NCI-H2081 (cell line): ENCODE measurements at places on chromosomes 3 and 15.

GRCh38 chr15:91110407-91110806, 10.3 kb downstream of the SV2B start:
- DNase-seq: no peak

- no peak for DNase-seq
Observed at GRCh38 chr15:99062226-99062625, 42.7 kb upstream of the SYNM start.

- DNase-seq: no peak
Observed at GRCh38 chr3:4828279-4829030, 150.8 kb upstream of the BHLHE40 start.

DNA sequence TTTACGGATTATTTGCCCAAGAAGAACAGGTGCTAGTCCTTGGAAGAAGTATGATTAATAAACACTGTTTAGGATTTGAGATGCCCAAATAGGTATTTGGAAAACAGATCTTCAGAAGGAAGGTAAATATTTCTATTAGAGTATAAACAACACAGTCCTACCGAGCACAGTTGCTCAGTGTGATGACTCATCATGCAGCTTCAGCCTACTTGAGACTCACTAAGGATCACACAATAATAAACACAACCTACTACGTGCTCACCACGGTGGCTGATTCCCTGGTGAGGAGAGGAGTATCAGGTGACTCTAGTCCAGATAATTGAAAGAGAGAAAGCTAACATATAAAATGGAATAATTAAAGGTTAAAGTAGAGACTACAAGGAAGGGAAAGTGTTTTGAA, 72.0 kb downstream of the PDZRN3 start:
- DNase-seq: no peak

DNA sequence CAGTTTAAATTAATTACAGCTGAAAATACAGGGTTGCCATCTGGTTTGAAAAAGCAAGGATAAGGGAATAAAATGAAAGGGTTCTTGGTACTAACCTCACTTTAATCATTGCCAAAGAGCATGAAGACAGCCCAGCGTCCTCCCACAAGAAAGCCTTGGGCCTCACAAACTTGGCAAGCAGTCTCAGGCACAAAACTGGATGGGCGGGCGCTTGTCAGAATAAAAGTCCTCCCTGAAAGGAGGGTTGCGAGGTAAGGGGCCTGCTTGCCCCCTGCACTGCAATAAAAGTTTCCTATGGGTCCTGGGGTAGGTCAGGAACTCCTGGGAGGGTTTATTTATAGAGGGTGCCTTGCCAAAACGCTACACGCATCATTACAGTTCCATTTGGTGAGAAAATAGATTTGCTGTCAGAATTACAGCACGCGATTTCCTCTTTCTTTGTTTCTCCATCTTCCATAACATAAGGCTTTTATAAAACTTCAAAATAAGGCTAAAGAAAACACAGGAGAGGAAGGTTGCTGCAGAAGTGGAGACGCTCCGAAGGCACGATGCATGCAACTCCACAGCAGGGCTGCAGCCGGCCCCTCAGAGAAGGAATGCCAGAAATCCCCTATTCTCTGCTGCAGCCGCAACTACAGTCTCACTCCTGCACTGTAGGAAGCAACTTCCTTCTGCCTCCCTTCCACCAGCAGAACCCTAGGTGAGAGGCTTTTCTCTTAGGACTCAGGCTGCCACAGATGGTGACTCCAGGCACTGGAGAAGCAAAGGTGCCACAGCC, 61.3 kb downstream of the VGLL4 start:
- DNase-seq: peak; percentile 39

DNA sequence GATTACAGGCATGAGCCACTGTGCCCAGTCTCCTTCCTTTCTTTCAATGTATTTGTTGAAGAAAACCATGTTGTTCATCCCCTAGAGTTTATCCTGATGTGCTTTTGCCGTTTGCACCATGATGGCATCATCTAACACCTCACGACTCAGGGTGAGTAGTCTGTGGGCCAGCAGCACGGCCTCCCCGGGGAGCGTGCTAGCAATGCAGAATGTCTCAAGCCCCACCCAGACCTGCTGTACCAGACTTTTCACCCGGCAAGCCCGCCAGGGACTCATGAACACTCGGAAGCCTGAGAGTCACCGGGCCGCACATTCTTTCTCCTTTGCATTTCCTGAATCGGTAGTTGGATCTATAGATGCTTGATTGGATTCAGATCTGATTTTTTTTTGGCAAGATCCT, 64.6 kb downstream of the RPN1 start:
- DNase-seq: no peak

DNA sequence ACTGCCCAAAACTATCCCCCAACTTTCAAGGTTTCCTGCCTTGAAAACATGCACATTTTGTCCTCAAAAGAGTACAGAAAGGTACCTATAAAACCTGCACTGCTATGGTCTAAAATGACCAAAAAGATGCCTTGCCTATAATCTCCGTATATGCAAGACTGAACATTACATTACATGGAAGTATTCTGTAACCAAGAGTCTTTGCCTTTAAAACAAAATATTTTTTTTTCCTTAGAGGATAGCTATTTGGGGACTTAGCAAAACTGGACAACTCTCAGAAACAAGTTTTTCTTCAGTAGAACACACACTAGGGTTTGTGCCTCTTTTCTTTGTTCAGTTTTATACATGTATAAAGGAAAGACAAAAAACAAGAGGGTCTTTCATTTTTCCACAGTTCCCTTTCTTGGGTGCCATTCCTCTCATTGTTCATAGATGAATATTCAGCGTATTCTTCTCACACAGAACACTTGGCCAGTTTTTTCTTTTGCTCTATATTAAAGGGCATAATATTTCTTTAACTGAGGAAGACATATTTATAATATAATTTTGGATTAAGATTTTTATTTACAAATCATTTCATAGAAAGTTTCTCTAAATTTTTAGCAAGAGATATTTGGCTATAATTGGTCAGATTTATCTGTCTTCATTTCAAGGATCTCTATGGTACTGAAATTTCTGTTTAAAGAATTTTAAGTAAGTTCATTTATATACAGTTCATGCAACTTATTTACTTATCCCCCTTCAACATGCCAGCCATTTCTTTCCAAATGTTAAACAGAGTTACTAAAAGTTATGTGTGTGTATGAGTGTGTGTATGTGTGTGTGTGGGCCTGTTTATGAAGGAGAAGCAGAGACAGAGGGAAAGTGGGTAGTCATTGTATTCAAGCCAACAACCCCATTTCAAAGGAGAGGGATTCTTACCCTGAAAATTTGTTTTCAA, 142.6 kb downstream of the ZBTB20 start:
- no peak for DNase-seq

DNA sequence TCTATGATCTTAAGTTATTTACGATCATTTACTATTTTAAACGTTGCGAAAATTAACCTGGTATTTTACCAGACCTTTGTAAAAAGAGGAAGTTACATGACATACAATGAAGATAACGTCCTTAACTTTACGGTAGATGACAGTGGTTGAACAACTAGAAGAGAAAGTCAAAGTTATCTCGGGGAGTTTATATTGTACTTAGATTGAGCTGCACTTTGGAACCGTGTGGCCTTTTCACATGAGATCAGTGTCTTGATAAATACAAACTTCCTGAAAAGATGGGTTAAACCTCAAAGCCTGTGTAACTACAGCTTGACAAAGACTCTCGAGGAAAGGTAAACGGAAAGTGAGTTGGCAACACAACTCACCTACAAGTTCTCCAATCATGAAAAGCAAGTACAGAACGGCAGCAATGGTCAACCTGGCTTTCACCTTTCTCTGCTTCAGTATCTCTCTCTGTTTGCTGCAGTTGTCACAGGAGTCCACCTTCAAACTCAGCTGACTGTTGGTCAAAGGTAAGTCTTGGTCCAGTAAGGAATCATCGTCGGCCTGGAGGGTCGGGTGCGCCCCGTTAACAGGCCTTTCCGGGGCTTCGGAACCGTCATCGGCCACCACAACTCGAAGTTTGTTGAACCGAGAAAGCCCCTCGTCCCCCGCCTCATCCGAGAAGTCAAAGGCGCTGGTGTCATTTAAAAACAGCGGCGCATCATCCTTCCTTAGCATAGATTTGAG, 793 bp downstream of the SLC30A4 start:
- DNase-seq: no peak

DNA sequence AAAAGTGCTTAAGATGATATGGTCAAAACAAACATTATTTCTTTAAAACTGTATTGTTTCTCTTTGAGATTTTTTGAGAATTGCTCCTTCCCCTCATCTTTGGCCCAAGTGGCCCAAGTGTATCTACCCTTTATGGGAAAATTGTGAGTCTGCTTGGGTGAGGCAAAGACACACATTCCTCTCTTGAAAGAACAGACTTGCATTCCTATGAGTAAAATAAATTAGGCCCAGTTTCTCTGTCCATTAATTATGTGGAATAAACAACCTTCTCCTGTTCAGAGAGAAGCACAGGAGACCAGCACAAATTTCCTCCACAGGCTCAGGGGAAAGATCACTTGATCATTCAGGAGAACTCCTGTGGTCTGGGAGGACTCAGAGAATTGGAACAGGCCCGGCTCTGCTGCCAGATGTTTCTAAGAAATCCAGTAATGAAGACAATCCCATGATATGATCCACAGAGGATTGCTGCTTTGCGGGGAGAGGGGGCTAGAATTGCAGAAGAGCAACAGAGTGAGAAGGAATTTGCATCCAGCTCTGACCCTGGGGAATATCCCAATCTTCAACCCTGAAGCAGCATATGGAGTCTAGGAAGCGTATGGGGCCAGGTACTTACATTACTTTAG, 53.8 kb upstream of the BOC start:
- no peak for DNase-seq

- no peak for DNase-seq
Observed at GRCh38 chr3:17544632-17545031, 197.8 kb downstream of the TBC1D5 start.

DNA sequence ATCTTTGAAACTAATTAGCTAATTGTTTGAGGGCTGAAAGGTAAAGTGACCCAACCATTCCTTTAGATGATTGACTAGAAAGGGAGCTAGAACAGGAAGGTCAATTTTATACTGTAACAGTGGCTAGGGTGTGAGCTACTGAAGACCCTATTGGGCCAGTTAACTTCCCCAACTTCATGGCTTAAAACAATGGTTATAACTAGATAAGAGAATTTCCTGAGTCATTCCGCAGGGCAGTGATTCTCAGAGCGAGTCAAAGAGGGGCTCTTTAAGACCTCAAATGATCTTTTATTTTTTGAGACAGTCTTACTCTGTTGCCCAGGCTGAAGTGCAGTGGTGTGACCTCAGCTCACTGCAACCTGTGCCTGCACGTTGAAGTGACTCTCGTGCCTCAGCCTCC, 33.7 kb upstream of the TTBK2 start:
- DNase-seq: no peak

DNA sequence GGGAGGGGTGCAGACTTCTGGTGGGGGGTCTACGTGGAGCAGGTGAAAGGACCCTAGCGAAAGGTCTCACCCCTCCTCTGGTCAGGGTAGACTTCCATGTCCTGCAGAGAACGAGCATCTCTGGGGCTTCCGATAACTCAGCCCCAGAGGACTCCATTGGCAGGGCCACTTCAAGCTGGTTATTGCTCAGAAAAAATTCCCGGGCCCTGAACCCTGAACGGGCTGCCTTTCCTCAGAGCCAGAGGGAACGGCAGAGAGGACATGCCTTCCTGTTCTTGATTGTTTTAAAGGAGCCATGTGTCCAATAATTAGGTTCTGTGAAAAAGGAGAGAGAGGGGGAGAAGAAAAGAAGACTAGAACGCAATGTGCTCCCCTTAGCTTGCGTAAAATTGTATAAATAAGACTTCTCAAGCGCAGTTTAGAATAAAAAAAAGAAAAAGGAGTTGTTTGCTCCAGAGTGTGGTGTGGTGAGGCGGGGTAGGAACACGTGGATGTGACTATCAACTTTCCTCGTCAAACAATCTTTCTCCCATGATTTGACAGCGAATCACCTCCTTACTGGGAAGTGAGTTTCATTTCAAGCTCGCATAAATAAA, 193.4 kb upstream of the UBE2E1 start:
- no peak for DNase-seq

DNA sequence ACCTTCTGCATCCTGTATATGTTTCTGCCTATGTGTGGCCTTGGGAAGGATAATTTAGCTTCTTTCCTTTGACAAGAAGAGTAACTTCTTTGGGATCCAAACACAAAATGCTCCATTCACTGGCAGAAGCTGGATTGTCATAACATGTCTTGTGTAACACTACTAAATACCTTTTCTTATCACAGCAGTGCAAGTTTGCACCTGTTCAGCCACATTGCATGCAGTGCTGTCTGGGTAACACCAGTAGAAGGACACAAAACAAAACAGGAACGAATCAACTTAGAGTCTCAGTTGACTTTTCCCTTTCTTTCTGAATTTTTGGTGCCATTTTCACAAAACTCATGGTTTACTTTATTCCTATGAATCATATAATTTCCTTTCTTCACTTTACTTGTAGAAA, 43.6 kb upstream of the TNIK start:
- DNase-seq: no peak

GRCh38 chr3:123475786-123476185, 26.9 kb upstream of the ADCY5 start:
- no peak for DNase-seq

- DNase-seq: no peak
Observed at GRCh38 chr3:188133646-188134045, 20.3 kb upstream of the LPP start.

GRCh38 chr15:44727485-44728231, 8.7 kb upstream of the TRIM69 start:
- DNase-seq: no peak

DNA sequence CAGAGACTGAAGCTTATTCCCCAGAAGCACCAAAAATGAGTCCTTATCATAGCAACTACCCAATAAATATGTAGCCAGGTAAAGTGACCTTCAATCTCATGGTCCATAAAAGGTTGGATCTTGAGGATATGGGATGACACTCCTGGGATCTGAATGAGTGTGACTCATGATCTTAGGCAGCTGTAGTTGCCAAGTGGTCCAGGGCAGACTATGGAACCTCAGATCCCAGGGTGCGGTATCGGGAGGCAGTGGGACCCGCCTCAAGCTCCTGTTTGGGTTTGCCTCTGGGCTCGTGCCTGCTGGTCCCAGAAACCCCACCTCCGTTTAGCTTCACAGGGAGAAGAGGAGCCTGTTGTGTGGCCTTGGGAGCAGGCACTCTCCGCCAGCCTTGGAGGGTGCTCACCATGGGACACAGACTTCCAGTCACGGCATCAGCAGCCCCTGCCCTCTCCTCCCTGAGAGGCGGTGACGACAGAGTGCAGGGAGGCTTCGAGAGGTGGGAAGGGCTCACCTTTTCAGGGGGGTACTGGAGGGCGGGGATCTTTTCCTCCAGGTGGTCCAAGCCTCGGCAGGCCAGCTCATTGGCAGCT, 8.1 kb downstream of the PLIN1 start:
- DNase-seq: no peak

DNA sequence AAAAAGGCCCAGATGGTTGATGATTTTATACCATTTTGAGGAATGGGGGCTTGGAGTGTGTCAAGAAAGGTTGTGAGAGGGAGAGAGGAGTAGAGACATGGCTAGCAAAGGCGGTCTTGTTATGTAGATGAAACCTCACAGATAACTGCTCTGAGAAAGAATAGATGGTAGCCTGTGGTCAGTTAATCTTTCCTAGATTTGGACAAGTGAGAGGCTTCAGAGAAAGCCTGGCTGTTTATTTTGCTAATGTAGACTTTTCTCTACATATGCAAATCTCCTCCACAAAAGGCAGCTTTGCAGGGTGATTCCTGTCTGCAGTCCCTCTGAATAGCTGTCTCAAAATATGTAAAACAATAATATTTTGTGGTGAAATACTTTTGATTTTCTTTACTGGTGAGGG, 177.3 kb downstream of the OTOL1 start:
- DNase-seq: no peak

GRCh38 chr3:40677321-40677720, 152.6 kb downstream of the ZNF621 start:
- no peak for DNase-seq
